Activated CD4-positive, alpha-beta memory T cell treated with anti-CD3 and anti-CD28 coated beads, Interleukin-2, amount 10 ng/mL, durations not matched to agents 7 days and 5 days (primary cell): ENCODE measurements at places on chromosomes 7 and 10.
A peak's percentile ranks its signal among the peaks of the same experiment; 100 is the strongest.

GRCh38 chr10:72611783-72612182 lies 14.1 kb downstream of the MICU1 start:
- no peak for DNase-seq

GRCh38 chr7:41367967-41368882 lies 334.7 kb downstream of the INHBA start:
- no peak for DNase-seq

GRCh38 chr10:118003126-118003525 lies 43.6 kb downstream of the RAB11FIP2 start:
- no peak for DNase-seq

- DNase-seq, result no peak
These were observed 87.2 kb upstream of the HPS1 start for GRCh38 chr10:98533746-98534445.

GRCh38 chr7:148182264-148182663 lies 408.3 kb upstream of the C7orf33 start:
- no peak for DNase-seq

GRCh38 chr10:70786799-70787415 lies 1.7 kb upstream of the TBATA start:
- DNase-seq, result no peak

GRCh38 chr10:24723386-24723787 lies 300 bp downstream of the ARHGAP21 start:
- DNase-seq, result peak; percentile 35

- no peak for DNase-seq
These were observed 32.2 kb upstream of the MACC1 start for GRCh38 chr7:20249376-20249775.

DNA sequence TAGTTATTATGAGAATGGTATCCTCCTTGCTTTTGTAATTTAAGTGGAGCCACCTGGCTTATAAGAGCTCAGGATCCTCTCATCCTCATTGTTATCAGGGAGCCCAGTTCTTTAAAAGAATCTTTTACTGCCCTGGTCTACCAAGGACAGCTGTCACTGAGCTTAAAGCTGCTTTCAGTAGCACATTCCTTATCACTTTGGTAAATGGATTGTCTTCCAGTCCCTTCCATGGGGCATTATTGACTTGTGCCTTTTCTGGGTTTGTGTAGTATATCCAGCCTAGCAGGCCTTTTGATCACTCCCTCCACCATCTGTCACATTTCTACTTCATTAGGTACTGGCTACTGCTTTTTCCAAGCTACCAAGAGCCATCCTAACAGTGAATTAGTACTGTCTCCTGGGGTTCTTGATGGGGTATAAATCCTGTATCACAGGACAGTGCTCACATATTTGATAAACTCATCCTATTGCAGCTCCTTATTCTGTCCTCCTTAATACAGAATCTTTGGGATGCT lies 208.9 kb downstream of the TMEM26 start:
- no peak for DNase-seq

DNA sequence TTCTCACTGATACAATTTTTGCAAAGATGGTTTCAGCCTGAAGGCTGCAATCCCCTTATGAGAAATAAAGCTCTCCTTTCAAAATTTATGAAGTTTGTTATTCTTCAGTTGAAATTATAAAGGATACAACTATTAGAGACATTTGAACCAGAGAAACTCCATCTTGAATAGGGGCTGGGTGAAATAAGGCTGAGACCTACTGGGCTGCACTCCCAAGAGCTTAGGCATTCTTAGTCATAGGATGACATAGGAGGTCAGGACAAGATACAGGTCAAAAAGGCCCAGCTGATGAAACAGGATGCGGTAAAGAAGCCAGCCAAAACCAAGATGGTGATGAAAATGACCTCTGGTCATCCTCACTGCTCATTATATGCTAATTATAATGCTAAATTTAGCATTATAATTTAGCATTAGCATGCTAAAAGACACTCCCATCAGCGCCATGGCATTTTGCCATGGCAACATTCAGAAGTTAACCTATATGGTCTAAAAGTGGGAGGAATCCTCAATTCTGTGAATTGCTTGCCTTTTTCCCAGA lies 22.4 kb upstream of the IFIT1B start:
- DNase-seq, result no peak

DNA sequence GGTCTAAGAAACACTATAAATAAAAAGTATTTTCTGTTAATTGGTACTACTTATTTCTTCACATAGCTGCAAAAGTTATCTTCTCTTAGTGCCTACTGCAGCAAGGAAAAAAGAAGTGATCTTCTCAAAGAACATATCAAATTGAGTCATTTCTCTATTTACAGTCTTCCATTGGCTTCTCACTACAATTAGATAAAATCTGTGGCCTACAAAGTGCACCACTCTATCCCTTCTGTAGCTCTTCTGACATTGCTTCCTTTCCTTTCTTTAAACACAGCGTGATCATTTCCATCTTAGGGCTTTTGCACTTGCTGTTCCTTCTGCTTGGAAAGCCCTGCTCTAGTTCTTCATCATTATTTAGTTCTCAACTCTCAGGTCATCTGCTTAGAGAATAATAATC lies 44.7 kb downstream of the MXI1 start:
- no peak for DNase-seq

GRCh38 chr10:8214587-8214986 lies 160.1 kb downstream of the GATA3 start:
- no peak for DNase-seq

DNA sequence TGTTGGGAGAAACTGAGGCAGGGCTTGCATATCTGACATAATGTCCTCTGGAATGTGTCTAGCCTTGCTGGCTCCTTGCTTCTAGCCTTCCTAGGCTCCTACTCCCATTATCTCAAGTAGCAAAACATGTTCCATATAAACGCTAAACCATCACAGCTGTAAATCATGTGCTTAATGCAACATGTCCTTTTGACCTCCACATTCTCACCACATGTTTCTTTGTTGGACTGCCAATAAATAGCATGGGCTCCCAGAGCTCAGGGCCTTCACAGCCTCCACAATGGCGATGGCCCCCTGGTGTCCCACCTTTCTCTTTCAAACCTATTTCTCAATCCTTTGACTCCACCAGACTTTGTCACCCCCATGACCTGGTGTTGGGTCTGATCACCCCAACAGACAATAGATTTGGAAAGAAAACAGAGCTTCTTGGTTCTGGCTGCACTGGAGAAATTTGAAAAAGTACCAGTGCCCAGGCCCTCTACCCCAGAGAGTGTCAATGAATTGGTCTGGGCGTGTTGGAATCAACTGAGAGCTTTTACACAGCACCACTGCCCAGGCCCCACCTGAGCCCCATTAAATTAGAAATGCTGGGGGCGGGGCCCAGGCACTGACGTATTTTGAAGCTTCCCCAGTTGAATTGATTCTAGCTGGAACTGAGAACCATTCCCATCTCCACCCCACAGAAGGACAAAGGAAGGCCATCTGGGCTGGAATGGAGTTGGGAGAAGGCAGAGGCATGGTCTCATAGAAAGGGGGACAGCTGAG lies 41.3 kb upstream of the GGCT start:
- no peak for DNase-seq

- no peak for DNase-seq
These were observed 161.6 kb upstream of the PRSS1 start for GRCh38 chr7:142587578-142588191.

- DNase-seq, result no peak
These were observed 55.8 kb downstream of the CNOT4 start for GRCh38 chr7:135454060-135454459.

DNA sequence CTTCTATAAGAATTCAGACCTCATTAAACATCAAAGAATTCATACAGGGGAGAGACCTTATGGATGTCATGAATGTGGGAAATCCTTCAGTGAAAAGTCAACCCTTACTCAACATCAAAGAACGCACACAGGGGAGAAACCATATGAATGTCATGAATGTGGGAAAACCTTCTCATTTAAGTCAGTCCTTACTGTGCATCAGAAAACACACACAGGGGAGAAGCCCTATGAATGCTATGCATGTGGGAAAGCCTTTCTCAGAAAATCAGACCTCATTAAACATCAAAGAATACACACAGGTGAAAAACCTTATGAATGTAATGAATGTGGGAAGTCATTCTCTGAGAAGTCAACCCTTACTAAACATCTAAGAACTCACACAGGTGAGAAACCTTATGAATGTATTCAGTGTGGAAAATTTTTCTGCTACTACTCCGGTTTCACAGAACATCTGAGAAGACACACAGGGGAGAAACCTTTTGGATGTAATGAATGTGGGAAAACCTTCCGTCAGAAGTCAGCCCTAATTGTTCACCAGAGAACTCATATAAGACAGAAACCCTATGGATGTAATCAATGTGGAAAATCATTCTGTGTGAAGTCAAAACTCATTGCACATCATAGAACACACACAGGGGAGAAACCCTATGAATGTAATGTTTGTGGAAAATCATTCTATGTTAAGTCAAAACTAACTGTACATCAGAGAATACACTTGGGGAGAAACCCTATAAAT lies 24.1 kb downstream of the ZNF37A start:
- no peak for DNase-seq

GRCh38 chr10:6699336-6699735 lies 119.3 kb upstream of the PRKCQ start:
- DNase-seq, result no peak

GRCh38 chr10:26365681-26366358 lies 72.3 kb upstream of the APBB1IP start:
- no peak for DNase-seq

GRCh38 chr7:128171-129080 lies 63.9 kb upstream of the FAM20C start:
- DNase-seq, result no peak

DNA sequence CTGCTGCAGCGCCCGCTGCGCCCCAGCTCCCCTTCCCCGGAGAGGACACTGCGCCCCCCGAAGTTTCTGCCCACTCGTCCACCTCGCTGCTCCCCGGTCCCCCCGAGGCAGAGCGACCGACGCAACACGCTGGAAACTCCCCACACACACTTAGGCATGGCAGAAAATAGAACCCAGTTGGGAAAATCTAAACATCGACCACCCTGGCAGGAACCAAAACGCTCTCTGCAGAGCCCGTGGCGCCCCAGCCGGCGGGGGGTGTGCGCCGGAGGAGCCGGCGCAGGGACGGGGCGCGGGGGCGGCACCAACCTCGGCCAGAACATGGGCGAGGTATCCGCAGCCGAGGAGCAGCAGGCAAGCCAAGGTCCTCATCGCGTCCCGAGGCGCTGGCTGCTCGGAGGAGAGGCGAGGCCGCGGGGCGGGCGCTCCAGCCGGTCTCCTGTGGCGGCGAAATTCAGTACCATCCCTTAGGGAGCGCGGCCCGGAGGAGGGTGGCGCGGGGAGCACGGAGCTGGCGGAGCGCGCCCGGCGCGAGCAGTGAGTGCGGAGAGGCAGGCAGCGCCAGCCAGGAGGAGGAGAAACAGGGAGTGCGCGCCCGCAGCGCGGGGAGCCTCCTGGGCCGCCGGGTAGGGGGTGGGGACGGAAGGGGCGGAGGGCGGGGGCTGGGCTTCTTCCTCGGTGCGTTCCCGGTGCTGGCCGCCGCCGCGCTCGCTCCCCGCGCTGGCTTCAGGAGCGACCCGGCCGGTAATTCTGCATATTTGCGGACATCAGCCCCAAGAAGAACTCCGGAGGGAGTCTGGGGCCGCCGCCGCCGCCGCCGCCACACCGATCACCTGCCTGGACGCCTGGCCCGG lies 789 bp downstream of the PDGFA start:
- DNase-seq, result peak; percentile 27

GRCh38 chr10:122267849-122268737 lies 3.0 kb upstream of the BTBD16 start:
- peak; percentile 56 for DNase-seq

GRCh38 chr10:25493122-25493893 lies 318.5 kb downstream of the GPR158 start:
- no peak for DNase-seq

GRCh38 chr7:36568452-36568849 lies 155.8 kb downstream of the AOAH start:
- no peak for DNase-seq

- DNase-seq, result no peak
These were observed 52.9 kb downstream of the PFKFB3 start for GRCh38 chr10:6255548-6256061.

DNA sequence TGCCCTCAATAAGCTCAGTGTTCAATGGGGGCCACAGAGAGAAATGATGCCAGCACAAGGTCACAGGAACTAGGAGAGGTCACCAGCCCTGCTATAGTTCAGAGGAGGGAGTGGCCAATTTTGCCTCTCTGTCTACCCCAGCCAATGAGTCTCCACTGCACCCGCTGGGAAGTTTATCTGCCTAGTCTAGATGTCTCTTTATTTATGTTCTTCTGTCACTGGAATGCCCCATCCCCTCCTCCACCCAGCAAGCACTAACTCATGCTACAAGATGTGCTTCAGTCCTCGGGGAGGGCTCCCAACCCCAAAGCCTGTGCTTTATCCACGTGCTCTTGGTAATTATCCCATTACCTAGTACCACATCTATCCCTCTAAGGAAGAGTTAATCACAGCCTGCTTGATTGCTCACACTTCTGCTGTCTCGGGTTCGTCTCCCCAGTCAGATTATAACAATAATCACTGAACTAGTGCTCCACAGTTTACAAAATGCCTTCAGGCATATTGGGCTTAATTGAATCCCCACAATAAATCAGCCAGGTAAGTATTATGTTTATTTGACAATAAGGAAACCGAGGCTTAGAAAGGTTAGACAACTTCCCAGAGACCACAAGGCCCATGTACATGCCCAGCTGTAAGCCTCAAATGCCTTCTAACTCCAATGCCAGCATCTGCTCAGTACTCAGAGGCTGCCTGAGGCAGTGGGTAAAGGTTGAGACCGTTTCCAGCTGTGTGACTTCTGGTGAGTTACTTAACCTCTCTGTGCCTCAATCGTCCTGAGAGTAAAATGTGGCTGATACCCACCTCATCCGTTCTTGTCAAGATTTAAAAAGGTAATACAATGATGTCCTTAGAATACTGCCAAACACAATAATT lies 3.9 kb downstream of the HIP1 start:
- no peak for DNase-seq

- no peak for DNase-seq
These were observed 117.3 kb downstream of the SVIL start for GRCh38 chr10:29517352-29517923.

DNA sequence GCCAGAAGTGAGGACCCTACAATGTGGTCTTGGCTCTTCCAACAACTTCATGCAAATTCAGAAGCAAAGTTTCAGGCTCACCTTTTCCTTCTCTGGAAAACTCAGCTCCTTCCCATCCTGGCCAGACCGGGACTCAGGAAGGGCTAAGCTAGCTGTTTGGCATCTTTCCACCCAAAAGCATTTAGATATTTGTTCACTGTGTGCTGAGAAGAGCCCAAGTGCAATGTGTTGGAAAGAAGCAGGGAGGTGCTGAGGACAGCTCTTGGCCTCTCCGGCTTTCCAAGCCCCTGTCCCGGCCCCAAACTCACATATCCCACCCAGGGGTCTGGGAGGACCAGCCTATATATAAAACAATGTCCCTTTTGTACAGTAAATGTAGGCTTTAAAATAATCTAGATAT lies 44.5 kb downstream of the MKI67 start:
- DNase-seq, result no peak

GRCh38 chr7:47378728-47379395 lies 203.0 kb downstream of the TNS3 start:
- no peak for DNase-seq

DNA sequence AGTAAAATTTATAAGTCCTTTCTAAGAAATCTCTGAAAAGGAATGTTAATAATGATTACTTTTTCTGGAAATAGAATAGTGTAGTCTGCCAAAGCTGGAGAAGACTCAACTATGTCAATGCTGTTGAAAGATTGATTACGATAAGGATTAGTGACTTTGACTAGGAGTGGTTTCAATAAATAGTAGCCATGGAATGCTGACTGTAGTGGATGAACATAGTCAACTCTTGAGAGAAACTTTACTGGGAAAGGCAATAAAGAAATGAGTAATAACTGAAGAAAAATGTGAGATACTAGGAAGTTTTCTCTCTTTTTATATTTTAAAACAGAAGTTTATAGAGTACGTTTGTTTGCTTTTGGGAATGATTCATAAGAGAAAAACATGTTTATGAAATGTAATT lies 105.0 kb upstream of the CDK13 start:
- no peak for DNase-seq
